Effector memory CD4-positive, alpha-beta T cell (primary cell): ENCODE measurements at places on chromosomes 16 and 17.

DNA sequence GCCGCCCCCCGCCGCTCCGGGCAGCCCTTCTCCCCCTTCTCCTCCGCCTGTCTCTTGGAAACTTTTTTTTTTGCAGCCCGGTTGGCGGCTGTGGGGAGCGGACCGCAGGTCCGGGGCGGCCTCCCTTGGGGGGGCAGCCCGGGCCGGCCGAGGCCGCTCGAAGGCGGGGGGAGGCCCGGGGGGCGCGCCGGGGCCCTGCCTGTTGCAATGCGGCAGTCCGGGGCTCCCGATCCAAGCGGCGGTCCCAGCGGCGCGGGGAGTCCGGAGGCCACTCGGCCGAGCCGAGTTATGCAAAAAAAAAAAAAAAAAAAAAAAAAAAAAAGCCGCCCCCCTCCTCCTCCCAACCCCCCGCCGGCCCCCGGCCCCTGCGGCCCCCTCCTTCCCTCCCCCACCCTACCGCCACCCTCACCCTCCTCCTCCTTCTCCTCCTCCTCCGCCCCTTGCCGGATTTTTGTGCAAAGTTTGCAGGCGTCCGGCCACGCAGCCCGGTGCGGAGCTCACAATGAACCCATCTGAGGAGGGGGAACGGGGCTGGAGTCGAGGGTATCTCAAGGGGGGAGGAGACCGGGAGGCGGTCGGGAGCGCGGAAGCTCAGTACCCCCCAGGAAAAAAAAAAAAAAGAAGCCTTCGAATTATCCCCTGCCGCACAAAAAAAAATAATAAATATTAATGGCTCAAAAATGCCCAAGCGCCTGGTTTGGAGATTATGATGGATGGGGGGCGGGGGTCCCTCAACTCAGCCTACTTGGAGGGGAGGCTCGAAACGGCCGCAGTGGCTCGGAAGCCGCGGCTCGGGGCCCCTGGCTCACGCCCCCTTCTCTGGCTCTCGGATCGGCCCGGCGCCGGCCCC lies at the start of gene ZNF423:
ZNF423 (minus strand) TSS at position 291 of the 850 bp plus-strand sequence. CDS start 338 bp downstream, outside the sequence.
- no peak for DNase-seq

GRCh38 chr17:9370467-9370866 lies 205.2 kb downstream of the STX8 start:
- no peak for DNase-seq

DNA sequence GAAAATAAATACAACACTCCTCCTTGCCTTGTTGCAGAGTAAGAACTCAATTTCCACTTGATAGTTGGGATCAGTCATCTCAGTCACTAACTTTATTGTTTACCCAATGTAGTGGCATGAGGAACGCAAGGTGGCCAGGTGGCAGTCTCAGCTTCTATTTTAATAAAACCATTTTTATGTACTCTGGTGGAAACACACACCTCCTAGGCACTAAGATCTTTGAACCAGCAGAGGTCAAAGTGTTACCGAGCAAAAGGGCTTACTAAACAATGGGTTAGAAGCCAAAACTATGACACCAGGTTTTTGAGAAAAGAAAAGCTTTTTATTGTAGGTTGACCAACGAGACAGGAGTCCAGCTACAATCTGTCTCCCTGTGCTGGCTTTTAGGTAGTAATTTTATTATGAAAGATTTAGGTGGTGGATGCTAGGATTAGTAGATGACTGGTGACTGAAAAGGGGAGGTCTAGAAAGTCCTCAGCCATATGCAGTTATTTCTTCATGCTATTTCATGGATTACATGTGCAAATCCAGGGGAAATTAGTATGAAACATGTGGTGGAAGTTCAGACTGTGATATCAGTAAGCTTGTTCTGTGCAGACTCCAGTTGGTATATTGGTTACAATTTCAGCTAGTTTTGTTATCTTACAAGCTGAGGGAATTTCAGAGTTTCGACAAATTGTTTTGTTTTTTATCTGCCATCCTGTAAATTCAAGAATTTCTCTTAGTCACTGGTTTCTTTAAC lies 122.3 kb downstream of the PCTP start:
- no peak for DNase-seq

- no peak for DNase-seq
These were observed 14.4 kb upstream of the MRPS23 start for GRCh38 chr17:57864273-57864672.

- DNase-seq: no peak
These were observed 84.4 kb downstream of the VMP1 start for GRCh38 chr17:59791603-59792457.

DNA sequence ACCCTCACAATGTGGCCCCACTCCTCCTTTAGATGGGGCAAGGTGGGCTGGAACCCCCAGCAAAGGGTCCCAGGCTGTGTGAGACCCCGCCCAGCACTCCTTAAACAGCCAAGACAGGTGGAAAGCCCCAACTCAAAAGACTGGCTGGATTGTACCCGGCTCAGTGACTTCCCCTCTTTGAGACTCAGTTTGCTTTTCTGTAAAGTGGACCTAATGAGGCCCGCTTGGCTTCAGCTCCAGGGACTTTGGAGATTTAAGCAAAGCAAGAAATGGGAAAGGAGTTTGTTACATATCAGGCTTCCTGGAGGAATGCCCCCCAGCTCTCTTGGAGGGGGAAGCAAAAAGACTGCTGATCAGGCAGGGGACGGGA lies 39.3 kb downstream of the SNX20 start:
- no peak for DNase-seq

- peak; percentile 34 for DNase-seq
These were observed 35.8 kb upstream of the BCAS3 start for GRCh38 chr17:60641810-60642220.

- DNase-seq: no peak
These were observed 64.3 kb downstream of the PIGL start for GRCh38 chr17:16281351-16281750.

GRCh38 chr17:47797797-47798196 lies 23.8 kb downstream of the OSBPL7 start:
- no peak for DNase-seq

DNA sequence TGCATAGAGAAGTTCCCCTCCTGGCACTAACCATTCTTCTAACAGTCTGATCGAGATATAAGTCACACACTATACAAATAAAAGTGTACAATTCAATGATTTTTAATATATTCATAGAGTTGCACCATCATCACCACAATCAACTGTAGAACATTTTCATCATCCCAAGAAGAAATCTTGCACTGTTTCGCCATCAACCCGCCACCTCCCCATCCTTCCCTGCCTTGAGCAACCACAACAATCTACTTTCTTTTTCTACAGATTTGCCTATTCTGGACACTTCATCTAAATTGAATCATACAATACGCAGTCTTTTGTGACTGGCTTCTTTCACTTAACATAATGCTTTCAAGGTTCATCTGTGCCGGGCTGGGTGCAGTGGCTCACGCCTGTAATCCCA lies 33.0 kb upstream of the GUCY2D start:
- no peak for DNase-seq

DNA sequence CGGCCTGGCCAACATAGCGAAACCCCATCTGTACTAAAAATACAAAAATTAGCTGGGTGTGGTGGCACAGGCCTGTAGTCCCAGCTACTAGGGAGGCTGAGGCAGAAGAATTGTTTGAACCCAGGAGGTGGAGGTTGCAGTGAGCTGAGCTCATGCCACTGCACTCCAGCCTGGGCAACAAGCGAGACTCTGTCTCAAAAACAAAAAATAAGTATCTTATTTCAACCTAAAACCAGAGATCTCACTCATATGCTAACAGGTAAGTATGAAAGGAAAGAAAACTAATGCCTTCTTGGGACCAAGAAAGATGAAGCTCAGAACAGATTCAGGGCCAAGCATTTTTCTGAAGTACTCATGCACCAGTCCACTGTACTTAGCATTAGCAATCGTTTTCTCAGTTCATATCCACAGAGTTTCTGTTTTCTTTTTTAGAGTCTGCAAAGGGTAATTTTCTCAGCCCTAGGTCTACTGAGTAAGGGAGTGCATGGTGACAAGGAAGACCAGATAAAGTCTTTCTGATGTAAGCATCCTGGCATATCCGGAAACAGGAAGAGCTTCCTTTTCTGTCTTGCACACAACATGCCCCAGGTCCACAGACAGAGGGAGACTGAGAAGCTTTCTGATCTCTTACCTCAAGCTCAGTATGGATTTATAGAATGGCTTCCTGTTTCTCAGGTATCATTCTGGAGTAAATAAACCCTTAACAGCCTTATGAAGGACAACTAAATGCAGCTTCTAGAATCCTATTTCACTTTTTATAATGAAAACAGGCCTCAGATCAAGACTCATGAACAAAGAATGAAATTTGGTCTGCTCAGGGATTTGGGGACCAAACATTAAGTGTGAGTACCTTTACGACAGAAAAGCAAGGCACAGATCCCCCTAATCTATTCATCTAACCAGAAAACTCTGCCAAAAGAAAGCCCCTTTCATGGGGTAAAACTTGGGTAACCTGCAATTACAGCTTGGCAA lies 38.7 kb upstream of the FOXJ1 start:
- DNase-seq: no peak

- no peak for DNase-seq
These were observed 4.7 kb upstream of the PRR29 start for GRCh38 chr17:63993368-63993985.

GRCh38 chr16:66842765-66843164 lies 1.4 kb upstream of the CA7 start:
- DNase-seq: no peak

DNA sequence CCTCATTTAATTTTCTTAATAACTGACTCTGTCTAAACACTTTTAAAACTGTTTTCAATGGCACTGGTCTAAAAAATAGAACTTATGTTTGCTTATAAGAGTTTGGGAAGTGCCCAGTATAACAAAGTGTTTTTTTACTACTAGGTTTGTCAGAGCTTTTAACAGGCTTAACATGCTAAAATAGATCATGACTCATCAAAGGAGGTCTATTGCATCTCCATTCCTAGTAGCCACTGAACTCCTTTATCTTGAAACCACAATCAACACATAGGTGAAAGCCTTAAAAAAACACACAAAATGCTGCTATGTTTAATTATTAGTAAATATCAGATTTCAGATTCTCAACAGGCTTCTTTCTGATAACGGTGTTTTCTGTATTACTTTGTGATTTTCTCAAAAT lies 196.4 kb upstream of the KIF2B start:
- no peak for DNase-seq

GRCh38 chr16:30985401-30986128 lies 558 bp downstream of the HSD3B7 start:
- DNase-seq: no peak

DNA sequence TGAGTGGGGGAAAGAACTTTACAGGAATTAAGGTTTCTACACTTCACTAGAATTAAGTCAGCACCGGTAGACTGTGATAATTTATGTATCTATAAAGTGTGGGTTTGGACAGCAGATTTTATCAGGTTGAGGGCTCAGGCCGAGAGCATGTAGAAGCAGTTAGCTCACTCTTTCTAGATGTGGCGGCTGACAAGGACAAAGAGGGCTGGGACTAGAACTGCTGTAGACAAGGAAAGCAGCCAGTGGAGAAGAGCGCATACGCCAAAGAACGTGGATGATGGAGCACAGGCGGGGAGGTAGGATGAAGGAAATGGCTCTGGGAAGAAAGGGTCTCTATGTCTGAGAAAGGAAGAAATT lies 504 bp upstream of the GOSR1 start:
- no peak for DNase-seq

- DNase-seq: peak; percentile 44
These were observed 25.0 kb downstream of the TEX14 start for GRCh38 chr17:58666858-58667267.

DNA sequence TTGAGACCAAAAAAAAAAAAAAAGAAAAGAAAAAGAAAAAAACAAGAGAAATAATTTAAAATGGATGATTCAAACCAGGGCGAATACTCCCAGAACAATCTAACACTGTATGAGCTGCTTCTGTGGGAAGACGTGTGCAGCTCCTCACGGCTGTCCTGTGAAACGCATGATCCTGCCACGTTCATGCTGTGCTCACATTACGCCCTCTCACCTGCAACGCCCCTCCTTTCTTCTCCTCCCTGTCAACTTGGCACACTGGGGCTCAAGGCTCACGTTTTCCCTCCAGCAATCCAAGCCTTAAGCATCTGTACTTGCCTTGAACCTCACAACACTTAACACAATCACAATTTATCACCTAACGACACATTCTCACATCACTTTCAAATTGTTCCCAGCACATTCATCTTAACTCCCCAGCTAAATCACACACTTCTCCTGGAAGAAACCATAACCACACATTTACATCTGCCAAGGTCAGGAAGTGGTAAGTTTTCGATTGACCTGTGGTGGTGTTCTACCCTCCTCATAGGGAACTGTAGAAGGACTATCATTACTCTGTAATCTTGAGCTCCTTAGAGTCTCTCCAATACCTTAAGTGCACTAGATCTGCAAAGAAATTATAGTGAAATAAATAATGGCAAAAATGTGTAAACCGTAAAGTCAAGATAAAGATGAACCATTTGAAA lies 29.1 kb downstream of the MBTPS1 start:
- no peak for DNase-seq

DNA sequence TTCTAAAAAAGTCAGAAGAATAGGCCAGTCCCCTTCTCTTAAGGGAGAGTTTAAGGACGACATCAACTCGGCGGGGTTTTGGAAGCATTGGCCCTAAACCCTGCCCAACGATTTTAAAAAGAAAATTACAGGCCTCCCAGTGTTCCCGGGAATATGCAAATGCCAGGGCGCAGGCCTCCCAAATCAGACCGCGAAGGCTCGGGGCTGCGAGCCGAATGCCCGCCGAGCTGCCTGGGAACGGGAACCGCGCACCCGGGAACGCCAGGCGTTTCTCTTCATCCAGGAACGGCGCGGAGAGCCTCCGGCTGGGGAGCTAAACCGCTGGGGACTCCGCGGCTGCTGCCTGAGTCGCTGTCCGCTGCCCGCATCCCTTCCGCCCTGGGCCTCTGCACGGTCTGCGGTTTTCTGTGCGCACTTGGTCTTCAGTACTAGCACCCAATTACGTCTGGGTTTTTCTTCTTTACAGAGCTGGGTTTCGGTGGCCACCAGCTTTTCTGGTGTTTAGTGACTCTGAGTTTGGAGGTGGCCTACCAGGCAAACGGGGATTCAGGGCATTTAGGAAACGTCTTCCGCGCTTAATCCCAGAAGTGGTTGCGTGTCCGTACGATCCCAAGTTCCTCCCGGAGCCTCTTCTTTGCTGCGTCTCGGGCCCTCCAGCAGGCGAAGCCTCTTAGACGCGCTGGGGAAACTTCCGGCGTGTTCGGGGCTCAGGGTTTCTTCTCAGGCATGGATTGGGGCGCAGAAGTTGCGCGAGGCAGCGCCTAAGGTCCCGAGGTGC lies 5.7 kb downstream of the IRX5 start:
- no peak for DNase-seq

DNA sequence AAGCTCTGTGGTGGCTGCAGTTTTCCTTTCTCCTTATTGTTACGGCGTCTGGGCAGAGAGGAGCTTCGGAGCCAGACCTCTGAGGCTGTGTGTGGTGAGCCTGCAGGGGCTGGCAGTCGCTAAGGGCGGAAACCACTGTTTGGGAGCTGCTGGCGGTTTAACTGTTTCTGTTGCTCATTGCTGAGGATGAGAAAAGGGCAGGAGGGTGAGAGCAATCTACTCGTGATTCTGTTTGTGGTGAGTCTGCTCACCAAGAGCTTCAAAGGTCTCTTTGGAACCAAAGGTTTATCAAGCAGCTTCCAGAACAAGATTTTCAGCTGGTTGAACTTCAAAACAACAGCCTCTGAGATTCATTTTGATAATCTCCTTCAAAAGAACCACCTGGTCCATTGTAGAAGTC lies 143.9 kb downstream of the ANKFN1 start:
- DNase-seq: no peak

- no peak for DNase-seq
These were observed 25.6 kb upstream of the CDRT4 start for GRCh38 chr17:15492791-15493692.

GRCh38 chr17:50072130-50072529 lies 16.2 kb downstream of the ITGA3 start:
- no peak for DNase-seq

GRCh38 chr17:81218991-81219390 lies 3.8 kb downstream of the CEP131 start:
- no peak for DNase-seq

GRCh38 chr16:68062910-68063393 lies 22.2 kb upstream of the NFATC3 start:
- DNase-seq: no peak
